ENCODE measurements at places on chromosomes 13 and 19. TPM values are rescaled to one million over a fixed set of nuclear protein-coding genes. Genes with fewer than 3 reads are reported as not detected.

The CYP4F2 gene
- not detected for total RNA-seq

The ERFL gene
- 0.44 TPM for total RNA-seq

The PNMA8A gene
- total RNA-seq = 10.1 TPM

The LRG1 gene
- total RNA-seq = not detected

The PGLYRP1 gene
- not detected for total RNA-seq

The SBK2 gene
- not detected for total RNA-seq

The KLK3 gene
- total RNA-seq = not detected

- H3K27ac ChIP-seq = no peak within 1 kb of the TSS
- H3K36me3 ChIP-seq = no peaks in the 10 kb centered on the region
- DNase-seq = no peak
- peaks cover 4% of the 10 kb centered on the region for H3K4me1 ChIP-seq
- peaks cover 16% of the 10 kb centered on the region for H3K27me3 ChIP-seq
- H3K4me3 ChIP-seq = no peak within 1 kb of the TSS
Observed at GRCh38 chr19:50418176-50419021, at the start of gene SPIB. Gene SPIB (plus strand): TSS chr19:50418938. CDS start chr19:50418963, 25 bp downstream.

DNA sequence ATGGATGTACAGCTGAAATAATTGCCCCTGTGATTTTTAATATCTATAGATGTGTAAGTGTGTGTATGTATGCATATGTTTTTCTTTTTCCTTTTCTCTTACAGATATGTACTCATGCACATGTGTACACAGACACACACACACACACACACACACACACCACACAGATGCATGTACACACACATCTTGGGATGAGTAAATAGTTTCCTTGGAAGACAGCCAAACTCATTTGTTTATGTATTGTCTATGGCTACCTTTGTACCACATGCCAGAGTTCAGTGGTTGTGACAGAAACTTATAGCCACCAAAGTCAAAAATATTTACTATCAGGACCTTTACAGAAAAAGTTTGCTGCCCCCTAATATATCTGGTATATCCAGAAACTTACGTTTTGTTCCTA, 192.6 kb downstream of the MAB21L1 start:
- no peak overlapping the region for H3K4me3 ChIP-seq
- H3K4me1 ChIP-seq = no peaks in the 10 kb centered on the region
- no peaks in the 10 kb centered on the region for H3K36me3 ChIP-seq
- H3K27ac ChIP-seq = no peak overlapping the region
- H3K27me3 ChIP-seq = no peaks in the 10 kb centered on the region

- H3K4me1 ChIP-seq = peaks cover 12% of the 10 kb centered on the region
- H3K36me3 ChIP-seq = no peaks in the 10 kb centered on the region
- no peak overlapping the region for H3K4me3 ChIP-seq
- no peak overlapping the region for H3K27ac ChIP-seq
- H3K27me3 ChIP-seq = peaks cover 8% of the 10 kb centered on the region
Observed at GRCh38 chr19:48511321-48511731, 309 bp downstream of the LMTK3 start.

DNA sequence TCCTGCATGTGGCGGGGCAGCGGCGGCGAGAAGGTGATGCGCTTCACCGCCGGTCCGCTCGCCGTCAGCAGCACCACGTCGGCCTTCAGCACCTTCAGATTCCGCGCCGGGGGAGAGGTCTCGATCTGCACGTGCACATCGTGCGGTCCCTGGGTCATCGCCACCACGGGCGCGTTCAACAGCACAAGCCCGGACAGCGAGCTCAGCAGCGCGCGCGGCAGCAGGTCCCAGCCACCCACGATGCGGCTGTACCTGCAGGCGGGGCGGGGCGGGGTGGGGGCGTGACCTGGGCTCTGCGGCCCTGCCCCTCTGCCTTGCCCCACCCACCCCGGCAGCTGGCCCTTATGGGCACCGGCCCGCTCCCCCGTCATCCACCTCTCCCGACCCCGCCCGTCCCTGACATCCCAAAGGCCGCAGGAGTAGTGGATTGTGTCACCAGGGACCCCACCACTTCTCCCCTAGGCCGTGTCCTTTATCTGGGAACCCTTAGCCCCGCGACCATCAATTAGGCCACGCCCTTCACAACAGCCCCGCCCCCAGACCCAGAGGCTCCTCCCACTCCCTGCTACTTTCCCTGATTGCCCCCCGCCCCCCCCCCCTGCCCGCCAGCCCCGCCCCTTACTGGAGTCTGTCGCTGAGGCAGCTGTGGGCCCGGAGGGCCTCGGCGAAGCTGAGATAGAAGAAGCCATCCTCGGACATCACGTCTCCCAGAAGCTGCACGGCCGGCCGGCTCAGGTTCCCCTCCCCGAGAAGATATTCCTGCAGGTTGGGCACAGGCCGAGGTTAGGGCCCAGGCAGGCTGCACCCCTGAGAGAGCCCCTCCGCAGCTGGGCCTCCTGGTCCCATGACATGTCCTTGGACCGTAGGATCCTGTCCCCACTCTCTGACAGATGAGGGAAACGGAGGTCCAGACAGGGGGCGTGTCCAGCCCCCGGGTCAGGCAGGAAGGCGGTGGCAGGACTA, 6.1 kb downstream of the IL4I1 start:
- peaks cover 2% of the 10 kb centered on the region for H3K4me1 ChIP-seq
- H3K36me3 ChIP-seq = peaks cover 3% of the 10 kb centered on the region
- H3K27ac ChIP-seq = no peak overlapping the region
- peaks cover 10% of the 10 kb centered on the region for H3K27me3 ChIP-seq
- H3K4me3 ChIP-seq = peak overlapping the region; percentile 59
- DNase-seq = no peak

- H3K4me1 ChIP-seq = no peaks in the 10 kb centered on the region
- H3K27ac ChIP-seq = no peak overlapping the region
- peak; percentile 86 for DNase-seq
- no peak overlapping the region for H3K4me3 ChIP-seq
- peaks cover 6% of the 10 kb centered on the region for H3K27me3 ChIP-seq
- peaks cover 3% of the 10 kb centered on the region for H3K36me3 ChIP-seq
Observed at GRCh38 chr13:113080901-113081521, 24.6 kb upstream of the F7 start.

DNA sequence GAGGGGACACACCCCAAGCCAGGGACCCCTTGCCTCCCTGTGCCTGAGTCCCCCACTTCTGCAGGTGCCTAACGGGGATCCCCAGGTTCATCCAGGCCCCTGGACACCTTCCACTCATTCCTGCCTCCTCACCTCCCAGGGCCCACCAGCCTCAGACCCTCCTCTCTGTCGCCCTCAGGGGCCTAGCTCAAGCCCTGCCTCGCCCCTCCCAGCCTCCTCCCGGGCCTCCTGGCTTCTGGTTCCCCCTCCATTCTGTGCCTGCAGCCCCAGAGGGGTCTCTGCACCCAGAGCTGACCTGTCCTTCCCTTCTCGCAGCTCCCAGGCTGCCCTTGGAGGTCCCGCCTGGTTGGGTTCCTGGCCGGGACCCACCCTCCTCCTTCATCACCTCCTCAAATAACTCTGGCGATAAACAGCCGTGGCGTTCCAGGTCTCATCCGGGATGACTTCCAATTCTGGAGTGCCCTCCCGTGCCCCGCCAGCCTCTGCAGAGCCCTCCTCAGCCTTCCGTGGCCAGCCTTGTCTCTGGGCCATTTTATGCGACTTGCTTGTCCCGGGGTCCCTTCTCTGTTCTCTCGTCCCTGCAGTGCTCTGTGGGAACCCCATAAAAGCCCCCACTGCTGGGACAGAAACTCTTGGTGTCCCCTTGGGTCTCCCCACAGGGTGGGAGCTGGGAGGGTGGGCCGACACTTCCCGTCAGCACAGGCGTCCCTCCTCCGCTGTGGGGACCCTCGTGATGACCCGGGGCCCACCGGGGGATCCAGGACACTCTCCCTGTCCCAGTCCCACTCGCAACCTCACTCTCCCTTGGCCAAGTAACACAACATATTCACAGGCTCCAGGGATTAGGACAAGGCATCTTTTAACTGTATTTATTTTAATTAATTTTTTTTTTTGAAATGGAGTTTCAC, 9.2 kb downstream of the JOSD2 start:
- H3K4me3 ChIP-seq = no peak overlapping the region
- H3K4me1 ChIP-seq = no peaks in the 10 kb centered on the region
- H3K36me3 ChIP-seq = no peaks in the 10 kb centered on the region
- peak; percentile 84 for DNase-seq
- peaks cover 2% of the 10 kb centered on the region for H3K27me3 ChIP-seq
- no peak overlapping the region for H3K27ac ChIP-seq

- H3K4me3 ChIP-seq = no peak overlapping the region
- H3K36me3 ChIP-seq = no peaks in the 10 kb centered on the region
- H3K27ac ChIP-seq = no peak overlapping the region
- no peaks in the 10 kb centered on the region for H3K27me3 ChIP-seq
Observed at GRCh38 chr13:74835579-74835978, 646.4 kb downstream of the TBC1D4 start.

GRCh38 chr13:111488486-111489132, 168.2 kb downstream of the TEX29 start:
- no peaks in the 10 kb centered on the region for H3K36me3 ChIP-seq
- no peak overlapping the region for H3K4me3 ChIP-seq
- peaks cover 13% of the 10 kb centered on the region for H3K27me3 ChIP-seq
- H3K4me1 ChIP-seq = no peaks in the 10 kb centered on the region
- DNase-seq = peak; percentile 48
- H3K27ac ChIP-seq = no peak overlapping the region

GRCh38 chr19:10269333-10270179, 1.4 kb upstream of the ICAM1 start:
- peak overlapping the region; percentile 59 for H3K27ac ChIP-seq
- H3K36me3 ChIP-seq = peaks cover 1% of the 10 kb centered on the region
- peaks cover 15% of the 10 kb centered on the region for H3K4me1 ChIP-seq
- DNase-seq = no peak
- H3K27me3 ChIP-seq = no peaks in the 10 kb centered on the region

DNA sequence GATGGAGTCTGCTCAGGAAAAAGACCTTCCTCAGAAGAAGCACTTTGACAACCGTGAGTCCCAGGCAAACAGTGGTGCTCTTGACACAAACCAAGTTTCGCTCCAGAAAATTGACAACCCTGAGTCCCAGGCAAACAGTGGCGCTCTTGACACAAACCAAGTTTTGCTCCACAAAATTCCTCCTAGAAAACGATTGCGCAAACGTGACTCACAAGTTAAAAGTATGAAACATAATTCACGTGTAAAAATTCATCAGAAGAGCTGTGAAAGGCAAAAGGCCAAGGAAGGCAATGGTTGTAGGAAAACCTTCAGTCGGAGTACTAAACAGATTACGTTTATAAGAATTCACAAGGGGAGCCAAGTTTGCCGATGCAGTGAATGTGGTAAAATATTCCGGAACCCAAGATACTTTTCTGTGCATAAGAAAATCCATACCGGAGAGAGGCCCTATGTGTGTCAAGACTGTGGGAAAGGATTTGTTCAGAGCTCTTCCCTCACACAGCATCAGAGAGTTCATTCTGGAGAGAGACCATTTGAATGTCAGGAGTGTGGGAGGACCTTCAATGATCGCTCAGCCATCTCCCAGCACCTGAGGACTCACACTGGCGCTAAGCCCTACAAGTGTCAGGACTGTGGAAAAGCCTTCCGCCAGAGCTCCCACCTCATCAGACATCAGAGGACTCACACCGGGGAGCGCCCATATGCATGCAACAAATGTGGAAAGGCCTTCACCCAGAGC, 16.2 kb upstream of the ZNF544 start:
- H3K27me3 ChIP-seq = no peaks in the 10 kb centered on the region
- H3K4me3 ChIP-seq = no peak overlapping the region
- H3K4me1 ChIP-seq = no peaks in the 10 kb centered on the region
- H3K36me3 ChIP-seq = peaks cover 83% of the 10 kb centered on the region
- DNase-seq = no peak

- H3K27me3 ChIP-seq = no peaks in the 10 kb centered on the region
- DNase-seq = no peak
- H3K4me3 ChIP-seq = no peak overlapping the region
- peaks cover 28% of the 10 kb centered on the region for H3K4me1 ChIP-seq
Observed at GRCh38 chr13:66992183-66992582, 238.0 kb downstream of the PCDH9 start.

- DNase-seq = no peak
- H3K27ac ChIP-seq = no peak overlapping the region
- peaks cover 21% of the 10 kb centered on the region for H3K27me3 ChIP-seq
- H3K36me3 ChIP-seq = peaks cover 2% of the 10 kb centered on the region
- no peak overlapping the region for H3K4me3 ChIP-seq
Observed at GRCh38 chr13:95388420-95389079, 87.3 kb upstream of the ABCC4 start.

GRCh38 chr19:55076321-55076720, 652 bp downstream of the EPS8L1 start:
- no peaks in the 10 kb centered on the region for H3K36me3 ChIP-seq
- H3K27ac ChIP-seq = no peak overlapping the region
- no peak overlapping the region for H3K4me3 ChIP-seq
- no peak for DNase-seq
- H3K4me1 ChIP-seq = peaks cover 17% of the 10 kb centered on the region
- peaks cover 43% of the 10 kb centered on the region for H3K27me3 ChIP-seq

GRCh38 chr13:113809934-113810333, 50.9 kb downstream of the TMEM255B start:
- H3K27me3 ChIP-seq = no peaks in the 10 kb centered on the region
- no peak overlapping the region for H3K4me3 ChIP-seq
- DNase-seq = no peak

GRCh38 chr13:106736941-106737340, 169.0 kb upstream of the ARGLU1 start:
- DNase-seq = no peak
- no peaks in the 10 kb centered on the region for H3K36me3 ChIP-seq

DNA sequence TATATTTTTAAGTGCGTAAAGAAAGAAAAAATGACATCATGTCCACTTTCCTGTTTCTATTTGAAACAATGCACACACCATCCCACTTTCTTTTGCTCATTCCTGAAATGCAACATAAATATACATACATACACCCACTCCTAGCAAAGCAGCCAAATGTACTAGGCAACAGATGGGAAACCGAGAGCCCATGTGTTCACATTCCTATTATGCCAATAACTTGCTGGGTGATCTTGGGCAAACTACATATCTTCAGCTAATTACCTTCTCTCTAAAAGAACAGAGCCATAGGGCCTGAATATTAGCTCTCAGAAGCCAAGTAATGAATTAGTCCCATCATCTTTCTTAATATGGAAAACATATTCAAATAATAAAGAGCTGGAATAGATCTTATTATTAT, 610.6 kb upstream of the ATXN8OS start:
- no peak overlapping the region for H3K4me3 ChIP-seq
- no peaks in the 10 kb centered on the region for H3K4me1 ChIP-seq
- no peaks in the 10 kb centered on the region for H3K36me3 ChIP-seq

GRCh38 chr13:33575378-33575777, 242.6 kb upstream of the RFC3 start:
- H3K4me1 ChIP-seq = peaks cover 8% of the 10 kb centered on the region
- H3K36me3 ChIP-seq = no peaks in the 10 kb centered on the region
- no peak overlapping the region for H3K27ac ChIP-seq
- H3K4me3 ChIP-seq = no peak overlapping the region
- no peak for DNase-seq

- H3K27ac ChIP-seq = peak overlapping the region; percentile 36
- peaks cover 61% of the 10 kb centered on the region for H3K36me3 ChIP-seq
Observed at GRCh38 chr13:110474713-110475112, 86.8 kb downstream of the RAB20 start.
